Right lobe of liver (tissue), 6 donors: ENCODE measurements at places on chromosomes 3 and 15. TPM values are rescaled to one million over a fixed set of nuclear protein-coding genes. Genes with fewer than 3 reads are reported as not detected.

GRCh38 chr15:48638963-48639362 lies 6.5 kb downstream of the FBN1 start:
- H3K36me3 ChIP-seq: no peaks in the 10 kb centered on the region
- no peaks in the 10 kb centered on the region for H3K27me3 ChIP-seq
- no peak overlapping the region for H3K4me3 ChIP-seq
- H3K4me1 ChIP-seq: no peaks in the 10 kb centered on the region

POTEB3 gene
- total RNA-seq: not detected

GRCh38 chr3:38371541-38372213 lies 25.1 kb downstream of the XYLB start:
- no peaks in the 10 kb centered on the region for H3K4me1 ChIP-seq
- no peak overlapping the region for H3K4me3 ChIP-seq

- H3K4me3 ChIP-seq: no peak overlapping the region
- H3K27ac ChIP-seq: no peak overlapping the region
- H3K4me1 ChIP-seq: no peaks in the 10 kb centered on the region
- no peak for DNase-seq
- H3K27me3 ChIP-seq: no peaks in the 10 kb centered on the region
These were observed 128.9 kb upstream of the BHLHE40 start for GRCh38 chr3:4850211-4850927.

DNA sequence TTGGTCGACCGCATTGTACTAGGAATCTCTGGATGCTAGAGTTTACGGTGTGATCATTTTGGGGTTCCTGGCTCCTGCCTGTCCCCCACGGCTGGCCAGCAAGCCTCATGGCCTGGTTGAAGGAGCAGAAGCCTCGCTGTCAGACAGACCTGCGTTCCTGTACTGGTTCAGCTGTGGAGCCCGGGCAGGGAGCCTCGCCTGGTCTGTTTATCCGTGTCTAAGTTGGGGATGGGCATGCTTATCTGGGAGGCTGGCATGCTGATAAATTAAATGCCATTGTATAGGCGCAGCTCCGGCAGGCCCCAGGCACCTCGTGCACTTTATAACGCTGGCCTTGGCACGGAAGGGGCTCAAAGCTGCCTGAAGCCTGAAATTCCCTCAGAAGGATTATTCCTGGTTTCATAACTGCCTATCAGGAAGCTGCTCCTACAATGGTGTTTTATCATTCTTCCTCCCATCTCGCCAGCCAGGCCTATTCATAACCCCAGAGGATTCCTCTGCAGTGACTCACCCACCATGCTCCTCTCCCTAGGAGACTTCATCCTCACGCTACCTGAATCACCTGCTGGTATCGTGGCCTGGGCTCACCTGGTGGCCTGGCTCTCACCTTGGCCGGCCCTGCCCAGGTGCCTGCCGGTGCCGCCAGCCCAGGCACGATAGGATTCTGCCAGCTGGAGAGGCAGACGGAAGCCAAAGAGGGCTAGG lies 110.9 kb downstream of the ASB7 start:
- H3K27me3 ChIP-seq: no peaks in the 10 kb centered on the region
- no peaks in the 10 kb centered on the region for H3K4me1 ChIP-seq
- H3K4me3 ChIP-seq: no peak overlapping the region
- DNase-seq: no peak
- no peaks in the 10 kb centered on the region for H3K36me3 ChIP-seq

GRCh38 chr3:128217702-128218547 lies 64.6 kb downstream of the EEFSEC start:
- no peak for DNase-seq
- H3K4me3 ChIP-seq: no peak overlapping the region
- H3K27me3 ChIP-seq: no peaks in the 10 kb centered on the region
- no peaks in the 10 kb centered on the region for H3K36me3 ChIP-seq

DNA sequence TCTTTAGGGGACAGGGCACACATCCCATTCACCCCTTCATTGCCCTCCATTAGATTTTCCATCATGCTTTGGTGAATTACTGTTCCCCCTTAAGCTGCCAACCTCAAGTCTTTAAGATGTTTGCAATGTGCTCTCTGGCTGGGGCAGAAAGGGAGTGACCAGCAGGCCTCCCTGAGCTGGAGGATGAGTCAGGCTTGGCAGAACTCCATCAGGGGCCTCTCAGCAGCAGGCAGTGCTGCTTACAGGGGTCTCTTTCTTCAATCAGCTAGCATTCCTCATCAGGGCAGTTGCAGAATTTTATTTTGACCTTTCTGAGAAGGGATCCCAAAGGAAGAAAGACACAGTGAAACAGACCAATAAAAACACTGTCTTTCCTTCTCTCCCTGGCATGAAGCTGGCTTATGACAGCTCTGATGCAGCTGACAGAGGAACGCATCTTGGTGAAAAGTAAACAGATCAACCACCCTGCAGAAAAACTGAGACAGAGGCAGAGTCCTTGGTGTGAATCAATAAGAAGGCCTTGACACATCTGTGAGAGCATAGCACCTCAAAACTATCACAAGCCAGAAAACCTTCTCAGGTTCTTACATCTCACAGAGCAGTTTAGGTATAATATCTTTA lies 88.7 kb upstream of the MRPL3 start:
- H3K4me1 ChIP-seq: no peaks in the 10 kb centered on the region
- no peak overlapping the region for H3K27ac ChIP-seq
- H3K4me3 ChIP-seq: no peak overlapping the region
- DNase-seq: no peak
- H3K36me3 ChIP-seq: no peaks in the 10 kb centered on the region
- H3K27me3 ChIP-seq: no peaks in the 10 kb centered on the region

C2CD4B gene
- 1.7 TPM for total RNA-seq

DNA sequence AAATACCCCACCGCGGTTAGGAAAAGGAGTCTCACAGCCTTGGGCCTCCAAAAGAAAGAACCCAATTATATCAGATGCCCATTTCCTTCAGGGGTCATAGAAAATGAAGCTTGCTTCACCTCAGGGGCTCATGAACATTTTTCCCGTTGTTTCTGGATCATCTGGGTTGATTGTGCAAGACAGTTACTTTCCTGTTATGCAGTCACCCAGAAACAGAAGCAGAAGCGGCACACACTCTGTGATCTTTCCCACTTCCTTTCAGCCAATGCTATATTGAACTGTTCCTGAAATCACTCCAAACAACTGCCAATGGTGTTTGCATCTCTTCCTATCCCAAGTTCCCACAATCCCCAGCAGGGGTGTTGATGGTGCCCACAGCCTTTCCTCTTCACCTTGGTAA lies 295.6 kb upstream of the RASGRP1 start:
- no peaks in the 10 kb centered on the region for H3K36me3 ChIP-seq
- no peak overlapping the region for H3K27ac ChIP-seq
- H3K4me3 ChIP-seq: no peak overlapping the region
- no peaks in the 10 kb centered on the region for H3K4me1 ChIP-seq
